ENCODE measurements at places on chromosomes 11 and 22. TPM values are rescaled to one million over a fixed set of nuclear protein-coding genes. Genes with fewer than 3 reads are reported as not detected.

Gene SLC22A25
- total RNA-seq = not detected

Gene CHST1
- not detected for total RNA-seq

Gene MYH9
- total RNA-seq = 901 TPM

Gene CECR2
- not detected for total RNA-seq

Gene ALX4
- not detected for total RNA-seq

Gene ABCG4
- not detected for total RNA-seq

Gene MRGPRE
- total RNA-seq = not detected

Gene ART1
- total RNA-seq = not detected

GRCh38 chr11:10920205-10920604, 62.4 kb upstream of the ZBED5 start:
- H3K4me1 ChIP-seq = no peaks in the 10 kb centered on the region
- H3K27me3 ChIP-seq = no peaks in the 10 kb centered on the region
- H3K27ac ChIP-seq = no peak overlapping the region
- no peaks in the 10 kb centered on the region for H3K36me3 ChIP-seq
- DNase-seq = no peak

DNA sequence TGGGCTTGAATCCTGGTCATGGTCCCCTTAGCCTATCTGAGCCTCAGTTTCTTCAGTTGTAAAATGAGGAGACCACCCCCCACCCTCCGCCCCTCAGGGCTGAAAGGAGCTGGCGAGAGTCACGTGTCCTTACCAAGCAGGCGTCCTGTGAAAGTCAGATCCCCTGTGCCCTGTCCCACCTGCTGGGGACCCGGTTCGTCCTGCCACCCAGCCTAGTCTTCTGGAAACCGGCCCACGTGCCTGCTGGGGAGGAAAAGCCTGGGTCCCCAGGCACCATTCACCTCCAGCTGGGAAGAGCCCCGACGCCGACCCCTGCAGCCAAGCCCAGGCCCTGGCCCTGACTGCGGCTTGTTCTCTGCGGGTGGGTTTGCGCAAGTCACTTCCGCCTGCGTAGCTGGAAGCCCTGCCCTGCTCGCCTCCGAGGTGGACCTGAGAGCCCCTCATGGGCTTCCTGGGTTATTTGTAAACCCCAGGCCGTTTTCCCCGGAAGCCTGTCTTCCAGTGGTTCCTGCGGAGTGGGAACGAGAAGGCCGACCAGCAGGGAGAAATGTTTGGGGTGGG, 679 bp upstream of the SSH3 start:
- peaks cover 33% of the 10 kb centered on the region for H3K4me1 ChIP-seq
- peaks cover 41% of the 10 kb centered on the region for H3K36me3 ChIP-seq

DNA sequence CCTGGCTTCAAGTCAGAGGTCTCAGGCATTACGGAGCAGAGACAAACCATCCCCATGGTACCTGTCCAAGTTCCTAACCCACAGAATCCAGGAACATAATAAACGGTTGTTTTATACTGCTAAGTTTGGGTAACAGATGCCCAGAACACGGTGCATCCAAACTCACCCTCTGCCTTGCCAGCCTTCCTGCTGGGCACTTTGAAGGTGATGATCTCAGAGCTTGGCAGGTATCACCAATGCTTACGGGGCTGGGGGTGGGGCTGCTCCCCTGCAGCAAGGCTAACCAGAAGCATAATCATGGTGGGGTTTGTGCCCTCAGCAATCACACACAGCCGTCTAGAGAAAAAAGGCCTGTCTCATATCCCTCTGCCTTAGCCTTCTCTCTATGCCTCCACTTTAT, 27.1 kb downstream of the DKK3 start:
- H3K27ac ChIP-seq = no peak overlapping the region
- H3K36me3 ChIP-seq = no peaks in the 10 kb centered on the region
- no peak overlapping the region for H3K4me3 ChIP-seq
- no peak for DNase-seq
- H3K4me1 ChIP-seq = no peaks in the 10 kb centered on the region

DNA sequence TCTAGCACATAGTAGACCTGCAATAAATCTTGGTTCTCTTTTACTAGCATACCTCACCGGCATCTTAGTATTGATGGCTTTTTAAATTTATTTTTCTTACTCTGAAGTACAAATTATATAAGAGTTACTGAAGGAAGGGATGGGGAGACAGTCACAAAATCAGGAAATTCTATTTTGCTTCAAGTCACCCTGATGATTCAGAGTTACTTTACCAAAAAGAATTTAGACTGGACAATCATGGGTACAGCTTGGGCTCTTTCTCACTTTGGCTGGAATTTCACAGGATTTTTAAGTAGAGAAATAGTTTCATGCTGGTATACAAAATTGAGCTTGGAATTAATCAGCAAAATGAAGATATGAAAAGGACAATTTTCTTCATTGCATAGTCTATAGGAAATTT, 919.2 kb downstream of the METTL15 start:
- H3K27ac ChIP-seq = no peak overlapping the region
- H3K36me3 ChIP-seq = no peaks in the 10 kb centered on the region
- DNase-seq = no peak
- H3K4me3 ChIP-seq = no peak overlapping the region
- H3K27me3 ChIP-seq = no peaks in the 10 kb centered on the region

GRCh38 chr11:36395978-36396736, 100.1 kb downstream of the PRR5L start:
- no peak for DNase-seq
- H3K27me3 ChIP-seq = no peaks in the 10 kb centered on the region
- H3K36me3 ChIP-seq = peaks cover 6% of the 10 kb centered on the region
- H3K4me3 ChIP-seq = no peak overlapping the region
- peaks cover 31% of the 10 kb centered on the region for H3K4me1 ChIP-seq

- H3K36me3 ChIP-seq = no peaks in the 10 kb centered on the region
- H3K4me1 ChIP-seq = no peaks in the 10 kb centered on the region
- H3K27me3 ChIP-seq = no peaks in the 10 kb centered on the region
- H3K27ac ChIP-seq = no peak overlapping the region
- no peak for DNase-seq
Measured at GRCh38 chr11:79168530-79169110, 272.2 kb downstream of the TENM4 start.

DNA sequence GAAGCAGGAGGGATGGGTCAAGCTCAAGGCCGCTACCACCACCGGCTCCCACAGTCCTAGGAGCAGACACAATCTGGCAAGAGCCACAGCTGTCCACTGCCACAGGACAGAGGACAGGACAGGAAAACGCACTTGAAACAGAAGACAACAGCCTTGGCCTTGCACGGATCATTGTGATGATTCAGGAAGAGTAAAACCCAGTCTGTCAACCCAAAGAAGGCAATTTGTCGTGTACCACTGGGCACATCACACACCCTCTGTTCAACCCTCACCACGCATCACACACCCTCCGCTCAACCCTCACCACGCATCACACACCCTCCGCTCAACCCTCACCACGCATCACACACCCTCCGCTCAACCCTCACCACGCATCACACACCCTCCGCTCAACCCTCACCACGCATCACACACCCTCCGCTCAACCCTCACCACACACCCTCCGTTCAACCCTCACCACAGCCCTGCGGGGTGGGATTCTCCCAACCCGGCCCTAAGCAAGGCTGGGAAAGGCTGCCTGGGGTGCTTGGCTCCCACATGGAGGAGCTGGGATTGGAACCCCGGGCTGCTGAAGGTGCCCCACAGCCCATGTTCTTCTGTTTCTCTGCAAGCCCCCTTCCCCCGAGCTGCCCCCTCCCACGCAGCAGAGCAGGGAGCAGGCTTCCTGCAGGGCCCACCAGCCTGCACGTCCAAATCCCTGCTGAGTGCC, 11.3 kb upstream of the CDC42BPG start:
- H3K4me1 ChIP-seq = peaks cover 100% of the 10 kb centered on the region
- peak; percentile 58 for DNase-seq
- no peaks in the 10 kb centered on the region for H3K27me3 ChIP-seq

- peaks cover 25% of the 10 kb centered on the region for H3K4me1 ChIP-seq
- peak overlapping the region; percentile 100 for H3K27ac ChIP-seq
- no peaks in the 10 kb centered on the region for H3K27me3 ChIP-seq
- DNase-seq = no peak
- peak overlapping the region; percentile 88 for H3K4me3 ChIP-seq
Measured at GRCh38 chr11:18527512-18527911, 770 bp upstream of the TSG101 start.

GRCh38 chr22:45552580-45553350, 50.1 kb downstream of the FBLN1 start:
- no peaks in the 10 kb centered on the region for H3K36me3 ChIP-seq
- no peak overlapping the region for H3K27ac ChIP-seq
- DNase-seq = no peak
- H3K4me3 ChIP-seq = no peak overlapping the region
- peaks cover 2% of the 10 kb centered on the region for H3K27me3 ChIP-seq

DNA sequence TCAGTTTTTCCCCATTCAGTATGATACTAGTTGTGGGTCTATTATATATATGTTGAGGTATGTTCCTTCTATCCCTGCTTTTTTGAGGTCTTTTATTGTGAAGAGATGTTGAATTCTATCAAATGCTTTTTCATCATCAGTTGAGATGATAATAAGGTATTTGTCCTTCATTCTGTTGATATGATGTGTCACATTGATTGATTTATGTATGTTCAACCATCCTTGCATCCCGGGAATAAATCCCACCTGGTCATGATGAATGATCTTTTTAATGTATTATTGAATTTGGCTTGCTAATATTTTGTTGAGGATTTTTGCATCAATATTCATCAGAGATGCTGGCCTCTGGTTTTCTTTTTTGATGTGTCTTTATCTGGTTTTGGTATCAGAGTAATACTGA, 26.0 kb downstream of the ENDOD1 start:
- no peak overlapping the region for H3K27ac ChIP-seq
- DNase-seq = no peak
- H3K4me1 ChIP-seq = no peaks in the 10 kb centered on the region
- H3K4me3 ChIP-seq = no peak overlapping the region
- no peaks in the 10 kb centered on the region for H3K36me3 ChIP-seq
- no peaks in the 10 kb centered on the region for H3K27me3 ChIP-seq

GRCh38 chr11:92657226-92657625, 312.2 kb upstream of the MTNR1B start:
- no peaks in the 10 kb centered on the region for H3K27me3 ChIP-seq
- no peak overlapping the region for H3K27ac ChIP-seq
- no peak for DNase-seq
- H3K4me3 ChIP-seq = no peak overlapping the region
- no peaks in the 10 kb centered on the region for H3K36me3 ChIP-seq

GRCh38 chr11:128775468-128775867, 81.6 kb downstream of the FLI1 start:
- H3K4me1 ChIP-seq = peaks cover 55% of the 10 kb centered on the region
- no peak for DNase-seq
- no peaks in the 10 kb centered on the region for H3K27me3 ChIP-seq
- H3K4me3 ChIP-seq = no peak overlapping the region

- no peaks in the 10 kb centered on the region for H3K4me1 ChIP-seq
- H3K27ac ChIP-seq = no peak overlapping the region
- H3K4me3 ChIP-seq = no peak overlapping the region
- H3K36me3 ChIP-seq = peaks cover 53% of the 10 kb centered on the region
Measured at GRCh38 chr11:18490319-18490718, 34.7 kb downstream of the LDHAL6A start.

DNA sequence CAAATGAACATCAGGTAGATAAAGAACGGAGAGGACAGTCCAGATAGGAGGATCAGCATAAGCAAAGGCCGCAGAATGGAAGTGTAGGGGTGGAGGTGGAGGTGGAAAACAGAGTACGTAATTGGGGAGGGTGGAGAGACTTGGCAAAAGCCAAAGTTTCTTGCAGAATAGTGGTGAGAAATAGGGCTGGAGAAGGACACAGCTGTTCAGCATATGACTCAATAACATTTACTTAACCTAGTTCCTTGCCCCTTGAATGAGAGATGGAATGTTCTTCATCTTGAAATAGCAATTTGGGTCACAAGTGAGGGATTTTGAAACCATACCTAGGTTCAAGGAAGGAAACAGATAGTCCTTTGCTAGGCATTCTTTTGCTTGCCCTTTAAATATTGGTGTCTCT, 235.9 kb upstream of the ARHGAP20 start:
- no peaks in the 10 kb centered on the region for H3K36me3 ChIP-seq
- no peak overlapping the region for H3K4me3 ChIP-seq
- H3K4me1 ChIP-seq = no peaks in the 10 kb centered on the region
- H3K27me3 ChIP-seq = no peaks in the 10 kb centered on the region
- H3K27ac ChIP-seq = no peak overlapping the region

- H3K36me3 ChIP-seq = no peaks in the 10 kb centered on the region
- H3K27ac ChIP-seq = no peak overlapping the region
- peaks cover 14% of the 10 kb centered on the region for H3K4me1 ChIP-seq
- peaks cover 14% of the 10 kb centered on the region for H3K27me3 ChIP-seq
Measured at GRCh38 chr22:19519041-19519926, 4.9 kb downstream of the CLDN5 start.

DNA sequence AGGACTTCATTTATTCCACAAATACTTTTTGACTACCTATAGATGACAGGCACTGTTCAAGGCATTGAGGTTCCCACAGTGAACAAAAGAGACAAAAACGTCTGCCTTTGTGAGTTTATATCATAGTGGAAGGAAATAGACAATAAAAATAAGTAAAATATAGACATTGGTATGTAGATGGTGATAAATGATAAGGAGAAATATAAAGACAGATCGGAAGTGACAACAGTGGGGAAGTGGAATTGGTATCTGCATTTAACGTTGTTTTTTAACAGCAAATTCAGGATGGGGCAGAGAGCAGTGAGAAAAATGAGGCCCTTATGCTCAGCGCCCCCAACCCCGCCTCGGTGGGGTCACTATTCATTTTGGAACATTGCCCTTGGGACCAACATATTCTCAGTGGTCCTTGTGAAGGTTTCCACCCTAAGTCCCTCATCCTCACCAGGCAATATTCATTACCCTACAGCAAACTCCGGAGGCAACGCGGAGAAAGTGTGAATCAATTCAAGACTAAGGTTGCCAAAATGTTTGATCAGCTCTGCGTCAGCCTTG, 627 bp upstream of the PEX26 start:
- H3K27me3 ChIP-seq = no peaks in the 10 kb centered on the region
- H3K4me3 ChIP-seq = peak overlapping the region; percentile 97
- DNase-seq = no peak
- peaks cover 27% of the 10 kb centered on the region for H3K36me3 ChIP-seq
- H3K27ac ChIP-seq = peak overlapping the region; percentile 86
- peaks cover 29% of the 10 kb centered on the region for H3K4me1 ChIP-seq

DNA sequence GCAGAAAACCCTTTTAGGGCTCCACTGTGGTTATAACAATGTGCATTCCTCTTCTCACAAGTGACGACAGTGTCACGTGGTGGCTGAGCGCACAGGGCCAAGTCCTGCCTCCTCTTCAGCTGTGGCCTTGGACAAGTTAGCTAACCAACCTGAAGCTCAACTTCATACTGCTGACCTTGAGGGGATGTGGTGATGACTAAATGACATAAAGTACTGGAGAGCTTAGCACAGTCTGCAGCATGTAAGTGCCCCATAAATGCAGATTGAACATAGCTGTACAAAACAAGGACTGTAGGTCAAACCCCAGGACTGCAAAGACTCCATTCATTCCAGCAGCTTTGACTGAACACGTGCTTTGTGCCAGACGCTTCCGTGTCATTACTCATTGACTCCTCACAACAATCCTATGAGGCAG, 20.1 kb upstream of the MRGPRX2 start:
- no peaks in the 10 kb centered on the region for H3K4me1 ChIP-seq
- H3K4me3 ChIP-seq = no peak overlapping the region
- no peaks in the 10 kb centered on the region for H3K27me3 ChIP-seq

DNA sequence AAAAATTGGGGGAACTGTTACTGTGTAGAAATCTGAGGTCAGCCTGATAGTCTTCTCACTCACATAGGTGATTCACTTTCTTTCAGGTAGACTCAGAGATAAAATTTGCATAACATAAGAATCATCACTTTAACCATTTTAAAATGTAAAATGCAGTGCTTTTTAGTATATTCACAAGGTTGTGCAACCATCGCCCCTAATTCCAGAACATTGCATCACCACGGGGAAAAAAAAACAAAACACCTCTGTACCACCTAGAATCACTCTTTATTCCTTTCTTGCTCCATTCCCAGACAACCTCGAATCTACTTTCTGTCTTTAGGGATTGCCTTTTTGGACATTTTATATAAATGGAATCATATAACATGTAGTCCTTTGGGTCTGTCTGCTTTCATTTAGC, 20.9 kb downstream of the CHEK1 start:
- H3K4me1 ChIP-seq = no peaks in the 10 kb centered on the region
- H3K36me3 ChIP-seq = no peaks in the 10 kb centered on the region
- no peak overlapping the region for H3K27ac ChIP-seq
- DNase-seq = no peak
